ENCODE measurements at places on chromosomes 1 and 21. TPM values are rescaled to one million over a fixed set of nuclear protein-coding genes. Genes with fewer than 3 reads are reported as not detected.

AIM2 gene
- 0.13 TPM for total RNA-seq

PM20D1 gene
- total RNA-seq = not detected

NR0B2 gene
- not detected for total RNA-seq

LDLRAD1 gene
- not detected for total RNA-seq

ZBTB7B gene
- total RNA-seq = 18.7 TPM

LINGO4 gene
- not detected for total RNA-seq

AGRN gene
- total RNA-seq = 96.1 TPM
